Calu3 (cell line): ENCODE measurements at places on chromosomes 11 and 22. TPM values are rescaled to one million over a fixed set of nuclear protein-coding genes. Genes with fewer than 3 reads are reported as not detected.

The LRRC55 gene
- total RNA-seq = not detected in 2 replicates

The UBQLN3 gene
- not detected in 2 replicates for total RNA-seq

The PHLDA2 gene
- 111 and 142 TPM in 2 replicates for total RNA-seq

The USP28 gene
- 20.0 and 22.8 TPM in 2 replicates for total RNA-seq

DNA sequence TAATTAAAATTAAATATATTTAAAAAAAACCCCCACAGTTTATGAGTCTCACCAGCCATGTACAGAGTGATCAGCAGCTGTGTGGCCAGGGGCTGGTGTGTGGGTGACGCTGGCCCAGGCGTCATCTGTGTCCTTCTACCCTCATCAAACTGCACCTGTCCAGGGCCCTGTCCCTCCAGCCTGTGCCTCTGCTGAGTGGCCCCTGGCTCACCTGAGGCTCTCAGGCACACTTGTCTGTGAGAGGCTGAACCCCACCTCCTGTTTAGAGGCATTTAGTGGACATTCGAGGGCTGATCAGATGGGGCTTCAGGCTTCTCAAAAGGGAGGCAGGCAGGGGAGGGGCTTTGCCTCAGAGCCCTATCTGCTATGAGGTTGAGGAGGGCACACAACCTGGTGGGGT, 29.9 kb upstream of the SMIM38 start:
- no peak overlapping the region for H3K27ac ChIP-seq
- DNase-seq = no peak
- H3K36me3 ChIP-seq = peaks cover 13% of the 10 kb centered on the region
- no peaks in the 10 kb centered on the region for H3K27me3 ChIP-seq
- no peak overlapping the region for H3K4me3 ChIP-seq

DNA sequence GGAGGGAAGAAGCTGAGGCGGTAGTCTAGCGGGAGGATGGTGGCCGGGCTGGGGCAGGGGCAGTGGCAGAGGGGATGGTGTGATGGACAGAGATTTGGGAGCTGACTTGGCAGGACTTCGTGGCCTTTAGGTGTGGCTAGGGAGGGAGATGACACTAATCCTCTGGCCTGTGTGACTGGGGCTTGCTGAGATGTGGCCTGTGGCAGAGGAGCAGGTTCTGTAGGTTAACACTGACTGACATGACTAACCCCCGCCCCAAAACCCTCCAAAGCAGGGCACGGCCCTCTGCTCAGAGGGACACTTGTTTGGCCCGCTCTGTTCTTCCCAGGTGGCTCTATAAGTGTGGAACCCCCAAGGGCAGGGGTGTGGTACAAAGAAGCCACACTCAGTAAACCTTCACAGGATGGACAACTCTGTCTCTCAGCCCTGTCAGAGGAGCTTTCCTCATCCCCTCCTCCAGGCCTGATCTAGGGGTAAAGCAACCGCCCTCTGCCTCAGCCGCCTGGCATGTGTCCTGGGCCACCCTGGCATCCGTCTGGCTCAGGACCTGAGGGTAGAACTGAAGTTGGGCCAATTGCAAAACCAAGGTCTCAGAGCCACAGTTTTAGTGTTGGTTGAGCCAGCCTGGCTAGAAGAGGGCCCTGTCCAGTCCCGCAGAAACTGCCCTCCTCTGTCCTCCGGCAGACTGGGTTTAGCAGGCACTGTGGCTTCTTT, 15.6 kb downstream of the TOM1 start:
- H3K4me1 ChIP-seq = peaks cover 49% of the 10 kb centered on the region
- DNase-seq = no peak
- H3K36me3 ChIP-seq = peaks cover 37% of the 10 kb centered on the region

GRCh38 chr11:70549796-70550195, 151.5 kb downstream of the CTTN start:
- DNase-seq = no peak

- H3K4me1 ChIP-seq = peaks cover 16% of the 10 kb centered on the region
- no peaks in the 10 kb centered on the region for H3K27me3 ChIP-seq
- no peaks in the 10 kb centered on the region for H3K36me3 ChIP-seq
- DNase-seq = peak; percentile 76
- no peak overlapping the region for H3K27ac ChIP-seq
Measured at GRCh38 chr11:77113382-77114088, 10.9 kb downstream of the OMP start.

DNA sequence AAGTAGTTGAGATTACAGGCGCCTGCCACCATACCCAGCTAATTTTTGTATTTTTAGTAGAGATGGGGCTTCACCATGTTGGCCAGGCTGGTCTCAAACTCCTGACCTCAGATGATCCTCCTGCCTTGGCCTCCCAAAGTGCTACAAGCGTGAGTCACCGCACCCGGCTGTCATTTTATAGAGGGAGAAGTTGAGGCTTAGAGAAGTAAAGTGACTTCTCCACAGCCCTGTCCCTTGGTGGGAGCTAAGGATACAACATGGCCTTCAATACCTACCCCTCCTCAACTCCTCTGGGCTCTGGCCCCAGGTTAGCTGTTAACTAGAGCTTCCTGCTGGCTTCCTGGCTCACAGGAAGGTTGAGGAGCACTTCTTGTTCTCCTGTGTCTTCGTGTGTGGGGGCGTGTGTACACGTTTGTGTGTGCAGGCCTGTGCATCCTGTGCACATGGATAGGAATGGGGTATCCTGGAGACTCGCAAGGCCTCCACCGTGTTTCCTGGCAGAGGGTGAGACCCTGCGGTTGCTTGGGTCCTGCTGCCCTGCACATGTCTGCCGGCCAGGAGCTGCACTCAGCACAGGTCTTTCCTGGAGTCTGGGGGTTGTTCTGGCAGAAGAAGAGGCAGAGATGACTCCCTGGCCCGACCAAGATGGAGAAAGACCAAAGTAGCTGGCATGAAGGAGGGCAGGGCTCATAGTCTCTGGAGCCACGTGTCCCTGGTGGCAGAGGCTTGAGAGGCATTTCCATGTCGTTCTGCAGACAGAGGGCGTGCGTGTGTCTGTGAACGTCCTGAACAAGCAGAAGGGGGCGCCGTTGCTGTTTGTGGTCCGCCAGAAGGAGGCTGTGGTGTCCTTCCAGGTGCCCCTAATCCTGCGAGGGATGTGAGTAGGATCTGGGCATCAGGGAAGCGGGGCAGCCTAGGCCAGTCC, 2.4 kb downstream of the SIDT2 start:
- peak; percentile 18 for DNase-seq

DNA sequence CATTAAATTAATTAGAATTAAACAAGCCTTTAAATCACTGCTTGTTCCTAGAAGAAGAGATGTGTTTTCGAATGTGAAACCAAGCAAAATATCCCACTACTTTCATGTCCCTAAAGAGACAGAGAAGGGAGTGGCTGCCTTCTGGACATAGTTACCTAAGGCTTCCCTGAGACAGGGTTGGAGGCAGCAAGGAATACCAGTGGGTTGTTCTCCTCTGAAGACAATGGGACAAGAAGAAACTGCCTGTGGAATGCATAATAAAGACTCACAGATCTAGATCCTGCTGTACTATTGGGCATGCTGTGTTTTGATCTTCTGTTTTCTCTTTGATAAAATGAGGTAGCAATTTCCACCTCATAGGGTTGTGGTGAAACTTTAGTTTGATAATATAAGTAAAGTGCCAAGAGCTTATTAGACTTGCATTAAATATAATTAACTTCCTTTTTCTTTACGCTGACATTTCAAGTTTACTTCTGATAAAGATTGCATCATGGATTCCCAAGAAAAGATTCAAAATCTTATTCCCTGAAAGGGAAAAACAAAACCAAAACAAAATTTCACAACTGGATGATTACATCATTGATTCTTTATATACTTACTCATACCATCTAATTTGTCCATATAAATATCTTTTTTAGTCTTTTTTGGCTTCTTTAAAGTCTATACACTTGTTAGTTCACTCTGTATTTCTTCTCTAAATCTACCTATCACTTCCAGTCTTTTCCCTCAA, 621.3 kb downstream of the ETS1 start:
- H3K36me3 ChIP-seq = no peaks in the 10 kb centered on the region
- H3K27me3 ChIP-seq = no peaks in the 10 kb centered on the region
- no peak overlapping the region for H3K4me3 ChIP-seq
- no peak overlapping the region for H3K27ac ChIP-seq

DNA sequence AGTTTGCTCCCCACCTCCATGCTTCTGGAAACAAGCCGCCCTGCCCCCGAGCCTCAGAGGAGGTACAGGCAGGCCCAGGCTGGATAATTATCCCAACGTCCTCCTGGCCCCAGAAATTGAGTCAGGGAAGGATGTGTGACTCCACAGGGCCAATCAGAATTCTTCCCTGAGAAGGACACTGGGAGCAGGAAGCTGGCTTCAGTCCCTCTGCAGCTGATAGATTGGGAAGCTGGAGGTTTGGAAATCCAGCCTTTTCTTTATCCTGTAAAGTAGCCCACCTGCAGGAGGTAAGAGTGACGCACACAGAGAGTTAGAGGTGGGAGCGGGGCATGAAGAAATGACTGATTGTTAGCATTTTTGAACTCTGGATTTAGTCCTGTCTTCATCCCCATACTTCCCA, 97.5 kb upstream of the CD82 start:
- no peaks in the 10 kb centered on the region for H3K4me1 ChIP-seq
- peaks cover 96% of the 10 kb centered on the region for H3K27me3 ChIP-seq
- no peaks in the 10 kb centered on the region for H3K36me3 ChIP-seq
- H3K27ac ChIP-seq = no peak overlapping the region
- DNase-seq = no peak
- H3K4me3 ChIP-seq = no peak overlapping the region

GRCh38 chr22:37482244-37482643, 3.9 kb downstream of the MFNG start:
- no peaks in the 10 kb centered on the region for H3K27me3 ChIP-seq
- peaks cover 15% of the 10 kb centered on the region for H3K4me1 ChIP-seq
- H3K27ac ChIP-seq = peak overlapping the region; percentile 0
- no peak for DNase-seq
- H3K4me3 ChIP-seq = no peak overlapping the region

DNA sequence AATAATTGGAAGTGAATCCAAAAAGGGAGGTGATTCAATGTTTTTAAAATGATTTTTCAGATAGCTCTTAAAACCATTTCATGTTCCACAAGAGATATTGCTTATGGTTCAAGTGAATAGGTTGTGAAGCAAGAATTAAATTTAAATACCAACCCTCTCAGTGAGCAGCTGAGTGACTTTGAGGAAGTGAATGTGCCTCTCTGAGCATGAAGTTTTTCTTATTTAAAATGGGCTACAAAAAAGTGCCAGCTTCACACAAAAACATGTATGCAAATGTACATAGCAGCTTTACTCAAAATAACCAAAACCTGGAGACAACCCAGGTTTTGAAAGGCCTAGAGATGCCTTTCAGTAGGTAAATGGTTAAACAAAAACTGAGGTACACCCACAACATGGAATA, 35.5 kb upstream of the GAB4 start:
- H3K27ac ChIP-seq = no peak overlapping the region

DNA sequence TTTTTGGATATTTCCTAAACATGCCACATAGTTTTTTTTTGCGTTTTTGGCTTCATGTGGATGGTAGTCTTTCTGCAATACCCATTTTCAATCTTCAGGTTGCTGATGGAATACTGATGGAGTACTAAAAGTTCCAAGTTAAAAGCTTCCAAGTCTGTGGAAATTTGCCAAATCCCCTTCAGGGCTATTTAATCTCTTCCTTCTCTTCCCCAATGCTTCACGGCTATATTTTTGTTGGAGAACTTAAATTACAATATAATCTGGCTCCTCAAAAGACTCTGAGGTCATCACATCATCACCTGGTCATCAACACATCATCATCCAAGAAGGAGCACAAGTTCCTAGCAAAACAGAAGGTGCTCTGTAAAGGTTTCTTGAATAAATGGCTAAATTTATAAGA, 881.0 kb upstream of the TENM4 start:
- H3K4me3 ChIP-seq = no peak overlapping the region
- no peak for DNase-seq
- H3K36me3 ChIP-seq = no peaks in the 10 kb centered on the region
- H3K27ac ChIP-seq = no peak overlapping the region
- no peaks in the 10 kb centered on the region for H3K4me1 ChIP-seq

DNA sequence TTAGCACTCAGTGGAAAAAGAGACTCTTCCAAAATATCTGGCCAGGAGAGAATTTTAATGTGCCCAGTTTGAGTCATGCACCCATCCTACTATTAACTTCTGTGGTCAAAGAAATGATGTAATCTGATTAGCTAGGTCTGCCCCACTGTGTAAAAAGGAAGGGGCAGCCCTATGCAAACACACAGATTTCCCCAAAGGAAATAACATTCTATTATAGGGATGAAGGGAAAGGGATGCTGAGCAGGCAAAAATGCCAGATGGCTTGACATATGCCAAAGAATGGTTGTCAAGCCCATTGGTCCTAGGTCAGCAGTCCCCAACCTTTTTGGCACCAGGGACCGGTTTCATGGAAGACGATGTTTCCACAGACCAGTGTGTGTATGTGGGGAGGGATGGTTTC, 43.3 kb upstream of the PAK1 start:
- no peaks in the 10 kb centered on the region for H3K27me3 ChIP-seq
- no peak for DNase-seq
- peaks cover 18% of the 10 kb centered on the region for H3K4me1 ChIP-seq
- no peaks in the 10 kb centered on the region for H3K36me3 ChIP-seq

- H3K27me3 ChIP-seq = no peaks in the 10 kb centered on the region
- H3K4me1 ChIP-seq = peaks cover 10% of the 10 kb centered on the region
- no peak for DNase-seq
- no peak overlapping the region for H3K4me3 ChIP-seq
- no peaks in the 10 kb centered on the region for H3K36me3 ChIP-seq
Measured at GRCh38 chr11:94638902-94639373, 71.8 kb downstream of the PIWIL4 start.

GRCh38 chr11:104372111-104372510, 208.2 kb upstream of the PDGFD start:
- no peaks in the 10 kb centered on the region for H3K36me3 ChIP-seq
- no peaks in the 10 kb centered on the region for H3K27me3 ChIP-seq
- H3K4me3 ChIP-seq = no peak overlapping the region
- H3K4me1 ChIP-seq = no peaks in the 10 kb centered on the region
- no peak overlapping the region for H3K27ac ChIP-seq

DNA sequence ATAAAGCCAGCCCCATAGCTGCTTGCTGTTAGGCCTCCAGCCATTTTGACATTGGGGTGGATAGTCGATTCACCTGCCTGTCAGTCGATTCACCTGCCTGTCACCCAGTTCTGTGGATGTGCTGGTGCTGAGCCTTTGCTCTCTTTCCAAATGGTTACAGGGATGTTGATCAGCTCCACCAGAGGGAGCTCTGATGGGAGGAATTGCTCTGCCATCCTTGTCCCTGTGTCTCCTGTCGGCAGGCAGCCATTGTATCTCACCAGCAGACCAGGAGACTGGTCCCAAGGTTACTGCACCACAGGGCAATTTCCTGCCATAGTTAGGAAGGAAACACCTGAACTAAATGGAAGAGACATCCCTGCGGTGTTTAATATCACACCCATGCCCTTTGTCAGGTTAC, 6.1 kb downstream of the MPEG1 start:
- peaks cover 31% of the 10 kb centered on the region for H3K36me3 ChIP-seq
- peak overlapping the region; percentile 58 for H3K27ac ChIP-seq
- no peaks in the 10 kb centered on the region for H3K27me3 ChIP-seq
- peaks cover 6% of the 10 kb centered on the region for H3K4me1 ChIP-seq
- peak; percentile 50 for DNase-seq

DNA sequence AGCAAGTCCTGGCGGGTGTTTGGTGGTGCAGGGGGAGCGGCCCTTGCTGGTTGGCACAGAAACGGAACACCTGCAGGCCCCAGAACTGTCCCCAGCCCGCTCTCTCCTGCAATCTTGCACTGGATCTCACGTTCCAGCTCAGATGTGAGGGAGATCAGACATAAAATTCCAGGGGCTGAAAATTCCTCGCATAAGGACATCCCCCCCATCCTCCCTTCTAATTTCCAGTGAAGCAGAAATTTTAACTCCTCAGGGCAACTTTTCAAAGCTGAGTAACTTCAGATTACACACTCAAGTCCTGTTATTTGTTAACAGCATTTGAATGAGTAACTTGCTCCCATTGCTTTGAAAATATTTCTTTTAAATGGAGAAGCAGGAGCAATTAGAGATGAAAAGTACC, 40.3 kb upstream of the RASSF10 start:
- no peaks in the 10 kb centered on the region for H3K36me3 ChIP-seq
- no peak overlapping the region for H3K27ac ChIP-seq
- DNase-seq = no peak
- H3K27me3 ChIP-seq = no peaks in the 10 kb centered on the region
- H3K4me3 ChIP-seq = no peak overlapping the region
